GM06990 (cell line): ENCODE measurements at places on chromosomes 5 and 9.

- no peak for DNase-seq
Measured at GRCh38 chr5:152560512-152561137, 155.5 kb upstream of the NMUR2 start.

DNA sequence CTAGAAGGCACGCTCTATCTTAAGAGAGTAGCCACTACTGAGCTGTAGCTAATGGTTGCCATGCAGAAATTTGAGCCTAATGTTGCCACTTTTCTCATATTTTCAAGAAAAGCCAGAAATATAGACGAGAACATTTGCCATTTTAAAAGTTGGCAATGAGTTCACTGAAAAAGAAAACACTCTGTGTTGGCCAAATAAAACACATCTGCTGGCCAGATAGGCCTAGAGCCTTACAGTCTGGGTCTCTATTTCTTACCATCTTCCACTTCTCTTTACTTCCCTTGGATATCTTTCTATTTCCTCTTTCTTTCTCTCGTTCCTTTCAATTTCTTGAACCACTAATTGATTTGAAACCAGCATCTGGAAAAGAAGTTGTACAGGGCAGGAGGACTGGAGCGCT, 36.6 kb upstream of the VCAN start:
- DNase-seq, result no peak

- peak; percentile 60 for DNase-seq
Measured at GRCh38 chr9:134403682-134404301, 77.5 kb downstream of the RXRA start.

- no peak for DNase-seq
Measured at GRCh38 chr5:73376618-73377170, 71.9 kb downstream of the FOXD1 start.

DNA sequence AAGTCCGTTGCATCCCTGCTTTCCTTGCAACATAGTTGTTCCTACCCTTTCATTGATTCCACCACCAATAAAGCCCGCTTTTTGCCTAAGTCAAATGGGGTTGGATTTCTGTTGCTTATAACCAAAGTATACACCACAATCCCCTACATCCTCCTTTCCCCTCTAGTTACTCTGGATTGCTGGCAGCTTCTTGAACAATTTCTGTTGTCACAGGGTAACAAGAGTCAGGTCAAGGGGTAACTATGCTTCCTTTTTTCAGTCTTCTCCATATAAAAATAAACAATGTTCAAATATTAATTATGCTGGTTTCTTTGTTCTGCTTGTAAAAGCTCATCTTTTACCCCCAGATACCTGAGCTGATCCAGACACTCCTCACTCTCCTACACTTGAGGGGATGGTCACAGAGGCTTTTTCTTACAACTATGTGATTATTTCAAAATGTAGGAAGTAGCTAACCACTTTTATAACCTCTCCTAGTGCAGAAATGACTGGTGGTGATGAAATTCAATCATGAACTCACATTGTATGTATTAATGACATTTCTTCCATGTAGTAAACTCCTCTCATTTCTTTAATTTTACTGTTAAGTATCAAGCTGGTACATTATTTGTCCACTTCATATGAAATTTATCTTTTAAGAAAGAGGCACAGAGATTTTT, 136.5 kb downstream of the SNX18 start:
- no peak for DNase-seq

GRCh38 chr5:88396000-88396535, 127.4 kb upstream of the TMEM161B start:
- no peak for DNase-seq
